ENCODE measurements at places on chromosomes 5 and 9.

DNA sequence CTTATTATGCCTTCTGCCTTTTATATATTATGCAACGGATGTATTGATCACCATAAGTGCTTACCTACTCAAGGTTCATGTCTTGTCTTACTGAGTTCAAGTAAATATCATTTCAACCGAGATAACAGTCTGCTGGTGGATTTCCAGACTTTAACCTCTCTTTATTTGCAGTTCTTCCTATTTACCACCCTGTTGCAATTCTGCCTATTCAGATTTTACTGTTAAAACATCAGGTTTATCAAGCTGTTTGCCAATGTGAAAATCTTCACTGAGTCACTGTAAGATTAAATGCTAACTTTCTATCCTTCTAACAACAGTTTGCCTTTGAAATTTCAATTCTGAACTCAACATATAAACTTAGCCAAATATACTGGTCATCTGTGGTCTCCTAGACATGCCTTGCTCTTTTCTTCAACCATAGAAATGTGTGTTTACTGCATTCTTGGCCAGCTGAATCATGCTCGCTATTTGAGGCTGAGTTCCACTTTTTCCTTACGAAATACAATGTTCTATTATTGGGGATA, 471.7 kb upstream of the RORB start:
- DNase-seq, result peak; percentile 22

GRCh38 chr9:90189306-90189705, 453.3 kb downstream of the DIRAS2 start:
- no peak for DNase-seq

DNA sequence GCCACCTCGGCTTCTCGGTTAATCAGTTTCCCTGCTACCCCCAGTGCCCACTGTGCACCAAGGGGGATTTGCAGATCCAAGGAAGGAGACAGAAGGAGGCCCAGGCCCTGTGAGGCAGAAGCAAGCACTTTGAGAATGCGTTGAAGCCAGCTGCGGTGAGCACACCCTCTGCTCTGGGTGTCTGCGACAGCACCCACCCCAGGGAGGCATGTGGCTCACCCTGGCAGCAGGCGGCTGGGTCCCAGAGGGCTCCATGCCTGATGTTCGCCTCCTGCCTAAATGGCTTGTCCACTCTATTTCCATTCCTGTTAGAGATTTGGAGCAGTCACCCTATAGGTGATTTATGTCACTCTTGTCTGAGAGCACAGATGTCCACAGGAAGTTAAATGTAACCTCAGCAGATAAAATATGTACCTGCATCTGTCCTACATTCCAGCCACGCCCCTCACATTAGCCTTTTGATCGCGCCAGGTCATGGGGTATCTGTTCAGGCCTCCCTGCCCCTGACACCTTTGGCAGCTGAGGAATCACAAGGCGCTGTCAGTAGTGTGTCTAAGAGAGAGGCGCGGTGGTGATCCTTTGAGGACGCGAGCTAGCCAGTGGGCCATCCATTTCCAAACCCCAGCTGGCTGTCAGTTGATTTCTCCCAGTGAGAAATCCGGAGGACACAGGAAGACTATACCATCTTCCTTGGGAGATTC, 28.1 kb downstream of the PTGES2 start:
- DNase-seq, result peak; percentile 39

GRCh38 chr5:95284572-95285408, at the start of gene MCTP1:
Gene MCTP1 (minus strand): TSS chr5:95285094.
- no peak for DNase-seq

- DNase-seq, result no peak
These were observed 12.8 kb downstream of the CEP72 start for GRCh38 chr5:624951-625230.

- no peak for DNase-seq
These were observed 693.8 kb downstream of the DNAH5 start for GRCh38 chr5:13250464-13251291.

DNA sequence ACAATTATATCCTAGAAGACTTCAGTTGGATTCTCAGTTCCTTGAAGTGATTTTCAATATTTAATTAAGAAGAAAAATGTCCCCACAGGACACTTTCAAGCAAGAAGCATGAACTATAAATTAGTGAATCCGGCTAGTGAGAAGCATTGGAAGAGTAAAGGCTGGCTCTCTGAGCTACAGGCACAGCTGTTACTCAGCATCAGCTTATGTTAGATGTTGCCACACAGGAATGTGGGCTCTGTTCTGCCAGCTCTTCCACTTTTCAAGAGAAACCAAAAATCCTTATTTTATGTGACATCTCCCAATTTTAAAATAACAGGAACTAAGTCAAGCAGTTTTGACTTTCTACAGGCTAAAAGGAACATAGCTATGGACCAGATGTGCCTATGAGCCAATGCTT, 14.9 kb downstream of the ZNF474 start:
- no peak for DNase-seq

GRCh38 chr5:180784497-180785097, 18.0 kb downstream of the MGAT1 start:
- peak; percentile 88 for DNase-seq

- no peak for DNase-seq
These were observed 13.9 kb downstream of the LHFPL2 start for GRCh38 chr5:78634634-78635033.

- DNase-seq, result no peak
These were observed 31.0 kb downstream of the HMHB1 start for GRCh38 chr5:143842920-143843319.

- DNase-seq, result peak; percentile 50
These were observed 136.7 kb downstream of the RGS3 start for GRCh38 chr9:113600023-113600823.

GRCh38 chr9:114484215-114484853, 20.9 kb downstream of the WHRN start:
- no peak for DNase-seq

DNA sequence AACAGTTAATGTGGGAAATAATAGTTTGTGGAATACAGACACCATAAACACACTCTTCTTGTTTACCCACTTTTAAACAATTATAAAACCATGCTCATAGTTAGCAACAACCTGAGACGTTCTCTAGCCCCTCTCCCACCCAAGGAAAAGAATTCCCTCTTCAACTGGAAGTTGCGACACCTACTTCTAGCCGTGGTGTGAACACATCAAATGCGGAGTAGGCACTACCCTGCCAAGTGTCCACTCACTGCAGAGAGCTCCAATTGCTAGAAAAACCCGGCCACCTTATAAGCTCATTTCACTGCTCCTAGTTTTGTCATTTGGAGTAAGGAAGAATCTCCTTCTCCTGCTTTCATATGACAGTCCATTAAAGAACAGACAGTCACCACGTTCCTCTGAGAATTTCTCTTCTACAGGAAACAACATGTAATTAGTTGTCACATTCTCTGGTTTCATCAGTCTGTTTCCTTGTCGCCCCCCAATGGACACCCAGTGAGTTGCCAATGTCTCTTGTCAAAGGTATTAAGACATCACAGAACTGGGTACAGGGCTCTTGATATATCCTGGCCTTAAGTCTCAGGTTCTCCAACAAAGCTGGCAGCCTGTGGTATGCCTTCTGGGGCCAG, 47.3 kb downstream of the PRLR start:
- DNase-seq, result peak; percentile 70

- DNase-seq, result no peak
These were observed 75.1 kb downstream of the GABRB2 start for GRCh38 chr5:161471211-161471950.

- DNase-seq, result no peak
These were observed 3.4 kb downstream of the ADGRD2 start for GRCh38 chr9:124453586-124454191.

DNA sequence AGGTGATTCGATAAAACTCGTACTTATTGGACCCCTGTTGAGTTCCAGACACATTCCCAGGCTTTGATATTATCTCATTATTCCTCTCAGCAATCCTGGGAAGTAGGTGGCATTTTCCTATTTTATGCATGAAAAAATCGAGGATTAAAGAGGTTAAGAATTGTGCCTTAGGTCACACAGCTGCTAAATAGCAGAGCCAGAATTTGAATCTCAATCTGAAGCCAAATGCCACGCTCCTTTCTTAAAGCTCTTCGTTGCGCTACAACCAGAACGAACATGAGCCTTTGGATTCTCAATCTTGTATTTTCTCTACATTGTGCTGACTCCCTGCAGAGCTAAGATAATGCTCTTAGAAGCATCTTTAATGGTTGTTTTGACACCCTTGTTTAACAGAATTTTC, 527.8 kb upstream of the TLE4 start:
- no peak for DNase-seq

GRCh38 chr9:77455312-77455927, 192.7 kb downstream of the GNA14 start:
- DNase-seq, result peak; percentile 52

- no peak for DNase-seq
These were observed 1.6 kb downstream of the SOWAHA start for GRCh38 chr5:132814503-132815294.

GRCh38 chr5:90585337-90585986, 26.9 kb downstream of the ADGRV1 start:
- DNase-seq, result no peak

GRCh38 chr9:120733190-120733589, 18.9 kb upstream of the MEGF9 start:
- DNase-seq, result peak; percentile 91

- DNase-seq, result no peak
These were observed 375.2 kb downstream of the ZNF608 start for GRCh38 chr5:124371111-124371706.

DNA sequence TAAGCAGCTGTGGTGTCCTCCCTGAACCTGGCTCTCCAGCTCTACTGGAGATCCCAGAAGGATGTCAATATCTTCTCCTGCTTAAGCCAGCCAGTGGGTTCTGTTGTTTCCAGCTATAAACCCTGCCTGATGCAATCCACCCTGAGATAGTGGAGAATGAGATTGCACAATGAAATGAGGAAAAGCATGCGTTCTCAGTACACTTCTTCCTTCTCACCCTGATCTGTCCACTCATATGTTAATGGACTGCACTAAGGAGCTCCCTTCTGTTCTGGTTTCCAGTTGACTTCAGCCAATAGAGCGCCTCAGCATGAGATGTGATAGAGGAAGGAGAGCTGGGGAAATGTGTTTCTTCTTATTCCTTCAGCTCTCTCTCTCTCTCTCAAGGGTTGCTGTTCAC, 40.0 kb upstream of the CDH6 start:
- DNase-seq, result peak; percentile 76

DNA sequence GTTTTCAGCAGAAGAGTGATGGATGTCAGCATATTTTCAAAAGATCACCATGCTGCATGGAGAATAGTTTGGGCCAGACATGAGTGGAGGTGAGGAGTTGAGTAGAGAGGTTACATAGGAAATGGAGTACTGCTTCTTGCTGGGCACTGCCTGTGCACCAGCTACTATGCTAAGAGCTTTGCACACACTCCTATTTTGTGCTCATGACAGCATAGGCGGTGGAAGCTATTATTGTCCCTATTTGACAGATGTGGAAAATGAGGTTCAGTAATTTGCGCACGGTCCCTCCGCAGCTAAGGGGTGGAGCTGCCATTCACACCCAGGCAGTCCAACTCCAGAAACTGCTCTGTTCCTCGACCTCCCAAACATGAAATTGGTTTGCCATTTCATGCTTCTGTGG, 67.8 kb downstream of the ENTREP1 start:
- no peak for DNase-seq

GRCh38 chr5:80707645-80708044, 52.9 kb upstream of the DHFR start:
- DNase-seq, result no peak

- no peak for DNase-seq
These were observed 4.1 kb upstream of the MYMK start for GRCh38 chr9:133528876-133529241.

DNA sequence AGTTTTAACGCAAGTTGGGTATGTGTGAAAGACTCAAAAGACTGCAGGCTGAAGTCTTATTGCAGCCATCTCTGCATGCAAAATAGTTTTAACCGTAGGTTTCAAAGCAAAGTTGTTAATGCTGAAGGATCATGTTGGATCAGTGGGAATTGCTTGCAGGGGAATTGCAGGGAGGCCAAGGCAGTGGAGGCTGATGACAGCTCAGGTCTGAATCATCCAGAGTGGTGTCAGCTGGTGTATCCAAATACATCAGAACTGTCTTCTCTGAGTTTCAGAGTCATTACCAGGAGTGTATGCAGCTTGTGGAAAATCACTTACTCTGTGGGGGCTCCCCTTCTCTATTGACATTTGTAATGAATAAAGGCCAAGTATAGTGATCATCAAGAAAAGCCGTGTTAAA, 435.7 kb downstream of the SH3GL2 start:
- DNase-seq, result peak; percentile 10

DNA sequence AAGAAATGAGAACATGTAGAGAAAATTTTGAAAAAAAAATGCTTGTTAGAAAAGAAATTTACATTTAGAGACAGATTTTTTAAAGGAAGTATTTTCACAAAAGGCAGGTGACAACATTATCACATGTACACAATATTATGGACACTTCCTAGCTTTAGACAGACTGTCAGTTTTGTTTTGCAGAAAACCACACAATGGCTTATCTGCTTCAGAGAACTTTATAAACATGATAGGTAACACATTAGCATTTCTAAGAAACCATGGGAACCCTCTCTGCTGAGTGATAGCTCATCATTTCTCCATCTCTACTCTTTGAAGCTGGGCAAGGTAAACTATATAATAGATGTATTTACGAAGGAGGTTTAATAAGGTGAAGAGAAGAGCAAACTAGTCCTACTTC, 25.6 kb downstream of the POU5F2 start:
- DNase-seq, result no peak

GRCh38 chr5:159471904-159472303, 141.6 kb upstream of the IL12B start:
- no peak for DNase-seq

DNA sequence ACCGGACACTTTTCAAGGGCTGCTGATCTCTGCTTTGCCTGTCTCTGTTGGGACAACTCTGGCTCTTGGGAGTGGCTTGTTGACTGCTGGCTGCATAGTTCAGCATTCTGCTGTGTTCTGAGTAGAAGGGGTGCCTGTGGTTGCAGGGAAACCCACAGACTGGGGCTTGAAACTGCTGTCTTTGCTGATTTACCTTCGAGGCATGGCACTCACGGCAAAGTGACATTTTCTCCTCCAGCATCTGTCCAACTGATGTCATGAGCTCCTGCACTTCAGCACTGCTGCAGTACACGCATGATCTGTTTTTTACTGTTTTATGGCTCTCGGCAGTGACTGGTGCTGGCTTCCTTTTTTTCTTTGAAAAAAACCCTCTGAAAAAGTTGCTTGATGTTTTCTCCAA, 69.2 kb downstream of the SPATA31D1 start:
- no peak for DNase-seq

DNA sequence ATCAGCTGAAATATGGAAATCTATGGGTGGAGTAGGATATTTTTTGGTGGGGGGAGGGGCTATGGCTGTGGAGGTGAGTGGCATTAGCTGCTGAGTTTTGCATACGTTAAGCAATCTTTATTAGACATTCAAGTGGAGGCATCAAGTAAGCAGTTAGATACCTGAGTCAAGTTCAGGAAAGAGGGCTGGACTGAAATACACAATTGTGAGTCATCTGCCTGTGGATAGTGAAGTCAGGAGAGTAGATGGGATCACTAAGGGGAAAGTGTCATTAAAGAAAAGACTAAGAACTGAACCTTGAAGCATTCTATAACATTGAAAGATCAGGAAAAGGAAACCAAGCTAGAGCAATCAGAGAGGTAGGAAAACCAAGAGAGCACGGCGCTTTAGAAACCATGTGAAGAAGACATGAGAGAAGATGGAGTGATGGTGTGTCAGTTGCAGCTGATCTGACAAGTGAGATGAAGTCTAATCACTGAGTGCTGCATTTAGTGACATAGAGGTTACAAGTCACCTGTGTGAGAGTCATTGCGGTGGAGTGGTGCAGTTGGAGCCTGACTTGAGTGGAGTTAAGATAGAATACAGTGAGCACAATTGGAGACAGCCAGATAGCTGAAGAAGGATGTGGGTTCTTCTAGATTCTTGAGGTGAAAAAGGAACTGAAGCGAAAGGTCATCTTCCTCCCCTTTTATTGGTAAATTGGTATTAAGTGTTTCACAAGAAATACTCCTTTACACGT, 88.7 kb downstream of the PIP5K1B start:
- DNase-seq, result no peak

Measured in fibroblast of pulmonary artery (primary cell).